Suprapubic skin (tissue), 4 donors: ENCODE measurements at places on chromosomes 6 and 20. TPM values are rescaled to one million over a fixed set of nuclear protein-coding genes. Genes with fewer than 3 reads are reported as not detected.

DNA sequence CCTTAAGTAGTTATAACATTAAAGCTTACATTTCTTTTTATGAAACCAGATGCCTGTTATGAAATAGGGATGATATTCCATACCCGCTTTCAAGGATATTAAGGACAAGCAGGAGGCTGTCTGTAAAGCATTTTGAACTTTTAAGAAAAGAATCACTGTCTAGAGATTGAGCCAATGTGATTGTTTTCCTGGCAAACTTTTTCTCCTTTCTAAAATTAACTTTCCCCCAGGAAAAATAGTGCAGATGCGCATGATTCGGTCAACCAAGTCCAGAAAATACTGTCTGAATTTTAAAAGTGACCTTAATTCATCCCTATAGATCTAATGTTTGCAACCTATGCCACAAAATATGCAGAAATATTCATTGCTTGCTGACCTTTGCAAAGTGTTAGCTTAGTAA lies 15.1 kb upstream of the DEK start:
- no peak for DNase-seq

SLC17A5 gene
- total RNA-seq = 10.0 TPM

GRCh38 chr6:6556738-6557503 lies 31.6 kb upstream of the LY86 start:
- no peak for DNase-seq

SPEF1 gene
- total RNA-seq = not detected

DNA sequence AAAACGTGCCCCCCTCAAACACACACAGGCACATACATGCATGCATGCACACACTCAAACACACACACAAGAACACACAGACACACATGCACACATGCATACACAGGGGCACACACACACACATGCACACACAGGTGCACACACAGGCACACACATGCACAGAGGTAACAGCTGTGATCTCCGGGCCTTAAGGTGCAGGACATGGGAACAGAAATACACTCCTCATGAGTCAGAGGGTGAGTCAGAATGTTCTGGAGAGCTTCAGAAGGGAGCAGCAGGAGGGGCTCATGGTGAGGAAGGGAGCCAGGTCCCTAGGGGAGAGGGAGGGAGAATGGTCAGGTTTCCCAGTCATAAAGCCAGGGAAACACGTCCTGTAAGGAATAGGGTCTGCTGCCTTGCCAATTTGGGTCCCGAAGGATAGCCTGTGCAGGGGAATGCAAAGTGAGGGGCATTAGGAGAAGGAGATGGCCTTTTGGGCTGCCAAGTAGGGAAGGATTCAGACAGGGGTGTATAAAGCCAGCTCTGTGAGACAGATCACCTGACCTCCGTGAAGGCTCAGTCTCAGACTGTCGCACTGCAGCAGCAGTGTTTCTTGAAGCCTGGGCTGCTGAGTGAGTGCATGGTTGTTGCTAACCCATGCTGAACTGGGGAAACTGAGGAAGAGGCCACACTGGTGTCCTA lies 123.9 kb downstream of the MAFB start:
- no peak for DNase-seq

DNA sequence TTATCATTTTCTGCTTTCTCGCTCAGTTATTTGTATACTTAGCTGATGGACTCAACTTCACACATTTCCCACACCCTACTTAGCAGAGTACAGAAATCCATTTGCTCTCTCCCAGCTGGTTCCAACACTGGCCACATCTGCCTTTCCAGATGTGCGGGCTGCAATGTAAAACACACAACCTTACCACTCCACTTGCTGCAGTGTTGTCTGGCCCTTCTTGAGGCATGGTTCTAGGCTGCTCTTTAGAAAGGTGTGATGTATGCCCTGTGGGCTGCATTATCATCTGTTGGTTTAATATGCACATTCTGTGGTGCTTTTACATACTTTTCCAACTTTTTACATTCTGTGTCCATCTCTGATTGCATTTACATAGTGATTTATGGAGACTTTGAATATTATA lies 56.5 kb downstream of the TRAF3IP2 start:
- DNase-seq = no peak

DNA sequence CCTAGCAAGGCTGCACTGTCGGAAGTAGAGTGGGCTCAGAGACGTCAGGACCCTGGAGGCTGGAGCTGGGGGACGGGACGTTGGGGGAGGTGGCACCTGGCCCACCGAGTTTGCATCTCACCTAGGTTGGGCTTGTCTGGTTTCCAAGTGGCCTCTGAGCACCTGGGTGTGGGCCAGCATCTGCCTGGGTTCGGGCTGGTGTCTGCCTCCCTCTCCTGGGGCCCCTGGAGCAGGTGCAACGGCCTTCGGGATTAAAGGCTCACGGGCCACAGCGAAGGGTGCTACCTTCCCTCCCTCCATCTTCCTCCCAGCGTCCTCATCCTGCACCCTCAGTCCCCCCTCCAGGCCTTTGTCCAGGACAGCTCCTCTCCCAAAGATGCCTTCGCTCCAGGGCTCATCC lies 6.0 kb downstream of the HRH3 start:
- no peak for DNase-seq

- DNase-seq = no peak
These were observed 248.9 kb upstream of the CITED2 start for GRCh38 chr6:139623372-139623771.

ANKRD66 gene
- total RNA-seq = not detected
